ENCODE measurements at places on chromosomes 3 and 15. TPM values are rescaled to one million over a fixed set of nuclear protein-coding genes. Genes with fewer than 3 reads are reported as not detected.

DNA sequence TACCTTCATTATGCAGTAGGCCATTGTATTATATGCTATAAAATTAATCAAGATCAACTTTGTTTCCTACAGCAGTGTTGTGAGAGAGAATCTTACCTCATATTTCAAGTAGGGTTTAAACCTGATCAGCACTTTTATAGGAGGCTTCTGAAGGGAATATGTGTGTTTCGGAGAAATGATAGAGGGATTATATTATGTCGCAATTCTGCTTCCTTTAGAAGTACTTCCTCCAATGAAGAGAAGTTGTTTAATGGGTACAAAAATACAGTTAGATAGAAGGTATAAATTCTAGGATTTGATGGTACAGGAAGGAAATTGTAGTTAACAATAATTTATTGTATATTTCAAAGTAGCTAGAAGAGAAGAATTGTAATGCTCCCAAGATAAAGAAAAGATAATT, 54.9 kb downstream of the NSUN3 start:
- DNase-seq: no peak

GRCh38 chr3:68931406-68932149, 769 bp downstream of the TAFA4 start:
- DNase-seq: no peak

GRCh38 chr3:87541723-87542122, 265.3 kb upstream of the POU1F1 start:
- DNase-seq: no peak

DNA sequence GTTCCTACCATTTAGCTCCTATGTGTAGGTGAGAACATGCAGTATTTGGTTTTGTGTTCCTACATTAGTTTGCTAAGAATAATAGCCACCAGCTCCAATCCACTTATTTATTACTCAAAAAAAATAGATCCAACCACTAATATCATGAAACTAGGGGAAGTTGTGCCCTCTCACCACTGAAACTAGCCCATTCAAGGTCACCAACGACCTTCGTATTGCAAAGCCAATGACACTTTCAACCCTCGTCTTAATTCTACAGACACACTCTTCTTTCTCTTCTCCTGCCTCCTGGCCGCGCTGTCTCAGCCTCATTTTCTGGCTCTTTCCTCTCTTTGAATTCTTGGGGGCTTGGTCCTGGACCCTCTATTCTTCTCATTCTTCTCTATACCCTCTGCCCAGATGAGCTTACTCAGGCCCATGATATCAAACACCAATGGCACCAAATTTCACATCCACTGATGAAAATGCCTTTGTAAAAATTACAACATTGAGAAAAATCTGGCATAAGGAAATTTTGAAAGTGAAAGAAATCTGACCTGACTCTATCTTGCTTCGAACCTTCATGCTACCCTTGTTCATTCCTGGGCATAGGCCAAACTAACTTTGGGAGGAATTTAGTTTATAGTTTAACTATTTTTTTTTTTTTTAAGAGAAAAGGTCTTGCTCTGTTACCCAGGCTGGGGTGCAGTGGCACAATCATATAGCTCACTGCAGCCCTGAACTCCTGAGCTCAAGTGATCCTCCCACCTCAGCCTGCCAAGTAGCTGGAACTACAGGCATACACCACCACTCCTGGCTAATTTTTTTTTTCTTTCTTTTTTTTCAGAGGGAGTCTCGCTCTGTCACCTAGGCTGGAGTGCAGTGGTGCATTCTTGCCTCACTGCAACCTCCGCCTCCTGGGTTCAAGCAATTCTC, 25.4 kb upstream of the LIMD1 start:
- DNase-seq: no peak

DNA sequence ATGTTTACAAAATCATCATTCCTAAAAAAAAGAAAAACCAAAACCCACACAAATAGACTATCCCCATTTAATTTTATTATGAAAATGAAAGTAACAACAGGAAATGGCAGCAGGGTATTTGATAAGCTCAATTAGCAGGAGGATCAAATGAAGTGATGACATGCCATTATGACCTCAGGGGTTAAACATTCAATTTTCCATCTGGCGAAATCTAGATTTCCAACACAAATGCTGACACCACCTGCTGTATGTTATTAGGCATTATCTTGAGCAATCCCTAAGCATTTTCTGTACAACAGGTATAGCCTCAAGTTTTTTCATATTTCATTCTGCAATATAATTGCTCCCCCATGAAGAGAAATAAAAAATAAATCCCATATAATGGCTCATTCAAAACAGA, 57.1 kb downstream of the SHQ1 start:
- no peak for DNase-seq

- no peak for DNase-seq
Observed at GRCh38 chr3:8765528-8765927, 3.9 kb downstream of the OXTR start.

DNA sequence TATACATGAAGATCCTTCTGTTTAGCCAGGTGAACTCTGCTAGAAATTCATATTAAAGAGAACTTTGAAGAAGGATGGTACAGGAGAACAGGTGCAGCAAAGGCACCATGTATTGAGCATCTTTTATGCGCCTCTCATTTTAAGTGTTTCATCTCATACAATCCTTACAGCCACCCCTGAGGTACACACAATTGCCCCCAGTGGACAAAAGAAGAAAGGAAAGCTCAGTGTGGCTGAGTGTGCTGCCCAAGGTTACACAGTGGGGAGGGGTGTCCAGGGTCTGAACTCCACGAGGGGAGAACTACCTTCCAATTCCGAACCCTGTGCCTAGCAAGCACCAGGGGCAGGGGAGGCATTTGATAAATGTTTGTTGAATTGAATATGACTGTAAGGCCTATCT, 98.6 kb downstream of the MECOM start:
- no peak for DNase-seq

DNA sequence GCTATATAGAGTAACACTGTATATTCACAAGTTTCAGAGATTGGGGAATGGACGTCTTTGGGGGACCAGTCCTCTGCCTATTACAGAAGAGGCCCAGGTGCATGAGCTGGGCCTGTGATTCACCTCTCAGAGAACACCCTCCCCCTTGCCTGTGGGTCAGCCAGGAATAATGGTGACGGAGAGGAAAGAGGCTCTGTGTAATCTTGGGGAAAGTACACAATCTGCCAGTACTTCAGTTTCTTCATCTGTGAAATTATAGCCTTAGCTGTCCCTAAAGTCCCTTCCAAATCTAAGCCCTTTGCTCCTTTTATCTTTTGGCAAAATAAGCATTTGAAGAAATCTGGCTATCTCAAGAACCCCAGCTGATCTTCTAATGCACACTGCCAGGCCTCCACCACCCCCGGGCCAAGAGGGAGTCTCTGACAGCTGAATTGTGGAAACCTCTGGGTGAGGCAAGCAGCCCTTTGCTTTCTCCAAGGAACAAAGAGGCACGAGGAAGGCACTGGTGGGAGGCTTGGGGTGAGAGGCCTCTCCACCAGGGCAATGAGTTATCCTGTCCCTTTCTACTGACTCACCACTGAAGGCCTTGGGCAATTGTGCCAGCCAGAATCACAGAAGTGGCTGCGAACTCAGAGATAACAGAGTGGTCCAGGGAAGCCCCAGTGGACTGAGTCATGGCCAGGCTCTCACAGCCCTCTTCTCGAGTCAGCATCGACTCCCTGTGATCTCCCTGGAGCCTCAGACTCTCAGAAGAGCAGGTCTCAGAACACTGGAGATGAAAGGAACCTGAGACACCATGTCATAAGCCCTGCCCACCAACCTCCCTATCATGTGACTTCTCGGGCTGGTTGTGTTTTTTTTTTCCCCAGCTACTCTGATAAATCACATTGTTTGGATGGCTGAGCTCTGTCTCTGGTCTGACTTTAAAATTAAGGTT, 31.8 kb downstream of the CCNL1 start:
- peak; percentile 58 for DNase-seq

GRCh38 chr15:96362755-96363651, 32.5 kb downstream of the NR2F2 start:
- no peak for DNase-seq

DNA sequence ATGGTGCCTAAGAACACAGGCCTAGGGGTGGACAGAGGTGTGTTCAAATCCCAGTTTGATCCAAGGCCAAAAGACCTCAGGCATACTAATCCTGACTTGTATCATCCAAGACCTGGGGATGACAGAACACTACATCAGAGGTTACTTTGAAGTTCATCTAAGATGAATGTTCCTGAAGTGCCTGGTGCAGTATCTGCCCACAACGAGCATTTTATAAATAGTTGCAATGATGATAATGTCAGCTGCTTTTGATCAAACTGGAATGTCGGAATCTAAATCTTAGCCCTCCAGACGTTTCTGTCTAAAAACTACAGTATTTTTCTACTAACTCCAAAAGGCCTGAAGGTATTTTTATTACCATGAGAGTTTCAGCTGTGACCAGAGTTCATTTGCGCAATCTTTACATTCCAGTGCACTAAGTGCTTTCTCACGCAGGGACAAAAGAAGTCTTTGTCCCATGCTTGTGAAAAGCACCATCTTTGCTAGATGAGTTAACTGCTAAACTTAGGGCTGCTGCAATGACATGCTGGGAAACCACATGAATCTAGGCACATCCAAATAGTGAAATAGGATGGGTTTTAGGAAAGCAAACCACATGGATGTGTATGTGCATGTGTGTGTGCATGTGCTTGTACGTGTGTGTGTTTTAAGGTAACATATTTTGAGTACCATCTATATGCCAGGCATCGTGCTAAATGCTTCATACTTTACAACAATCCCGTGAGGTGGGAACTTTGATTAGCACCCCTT, 18.1 kb downstream of the ANXA2 start:
- DNase-seq: no peak

- no peak for DNase-seq
Observed at GRCh38 chr15:64623347-64623996, 151.9 kb downstream of the RBPMS2 start.

- DNase-seq: no peak
Observed at GRCh38 chr3:184180165-184180564, 5.5 kb downstream of the AP2M1 start.

GRCh38 chr3:170356596-170357175, 829 bp upstream of the SKIL start:
- DNase-seq: peak; percentile 89

DNA sequence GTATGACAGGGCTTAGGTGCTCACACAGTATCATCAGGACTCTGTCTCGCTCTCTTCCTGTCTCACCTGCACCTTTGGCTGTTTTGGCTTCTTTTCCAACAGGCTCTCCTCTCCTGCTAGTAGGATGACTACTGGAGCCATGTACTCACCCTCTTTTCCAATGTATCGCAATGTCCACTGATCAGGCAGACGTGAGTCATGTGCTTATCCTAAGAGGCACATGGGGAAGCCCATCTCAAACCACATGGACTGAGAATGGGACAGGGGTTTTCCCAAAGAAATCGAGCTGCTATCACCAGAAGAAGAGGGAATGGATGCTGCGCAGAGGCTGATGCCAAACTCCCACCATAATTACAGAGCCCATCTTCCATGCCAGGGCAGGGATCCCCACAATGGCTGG, 180.6 kb downstream of the IL5RA start:
- DNase-seq: no peak

GRCh38 chr3:52509753-52510328, 14.7 kb downstream of the STAB1 start:
- DNase-seq: no peak

GRCh38 chr3:157632075-157632474, 128.9 kb upstream of the VEPH1 start:
- DNase-seq: no peak

DNA sequence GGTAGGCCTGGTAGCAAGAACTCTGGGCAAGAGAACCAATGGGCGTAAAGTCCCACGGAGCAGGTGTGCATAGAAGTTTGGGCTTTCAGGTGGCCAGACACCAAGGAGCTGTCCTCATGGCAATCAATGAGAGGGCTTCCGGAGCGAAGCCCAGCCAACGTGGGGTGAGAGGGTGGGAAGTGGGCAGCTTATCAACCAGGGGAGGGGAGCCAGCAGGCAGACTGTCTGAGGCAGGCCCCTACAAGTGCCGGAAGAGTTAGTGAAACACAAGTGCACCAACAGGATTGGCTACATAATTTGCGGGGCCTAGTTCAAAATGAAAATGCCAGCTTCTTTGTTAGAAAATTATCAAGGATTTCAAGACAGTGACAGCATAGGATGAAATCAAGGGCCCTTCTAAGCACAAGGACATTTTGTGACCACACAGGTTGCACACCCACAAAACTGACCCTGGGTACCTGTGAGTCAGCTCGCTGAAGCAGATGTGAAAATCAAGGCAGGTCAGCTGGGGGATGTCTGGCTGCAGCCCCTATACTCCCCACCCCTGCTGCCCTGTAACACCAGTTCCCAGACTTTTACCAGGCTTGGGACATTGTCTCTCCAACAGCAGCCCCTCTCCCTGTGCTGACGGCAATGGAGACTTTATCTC, 102.1 kb upstream of the ETV5 start:
- no peak for DNase-seq

- no peak for DNase-seq
Observed at GRCh38 chr3:101009386-101009785, 16.2 kb upstream of the ABI3BP start.

GRCh38 chr3:128278130-128278529, 124.8 kb downstream of the EEFSEC start:
- no peak for DNase-seq

GRCh38 chr15:72591361-72591760, 63.1 kb upstream of the GOLGA6B start:
- no peak for DNase-seq

GRCh38 chr15:64246364-64247189, 83.8 kb upstream of the PPIB start:
- no peak for DNase-seq

GRCh38 chr15:66677336-66677735, 24.7 kb upstream of the SMAD6 start:
- DNase-seq: no peak

DNA sequence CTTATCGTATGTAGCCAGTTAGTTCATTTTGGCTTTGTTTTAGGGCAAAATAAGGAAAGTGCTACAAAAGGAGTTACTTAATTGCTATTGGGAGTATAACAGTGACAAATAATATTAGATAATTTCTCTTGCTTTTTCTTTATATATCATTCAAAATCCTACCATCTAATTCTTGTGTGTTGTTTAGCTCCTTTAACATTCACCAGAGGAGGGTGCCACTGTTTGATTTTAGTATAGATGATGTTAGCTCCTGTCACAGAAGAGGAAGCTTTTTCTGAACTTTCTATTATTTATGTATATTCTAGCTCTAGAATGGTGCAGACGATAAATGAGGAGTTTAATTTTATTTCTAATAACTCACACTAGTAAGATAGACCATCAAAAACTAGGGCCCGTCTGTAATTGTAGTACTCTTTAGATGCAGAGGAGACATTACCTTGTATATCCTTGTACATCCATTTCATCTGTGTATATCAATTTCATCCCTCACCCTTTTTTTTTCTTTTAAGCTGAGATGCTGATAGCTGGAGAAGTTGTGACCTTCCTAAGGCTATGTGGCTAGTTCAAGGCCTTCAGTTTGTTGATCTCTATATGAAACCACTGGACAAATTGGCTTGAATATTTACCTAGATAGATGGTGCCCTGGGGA, 3.0 kb downstream of the PPM1L start:
- no peak for DNase-seq

GRCh38 chr15:100060276-100060926, 281.4 kb downstream of the ADAMTS17 start:
- no peak for DNase-seq

The ADAMTS17 gene
- total RNA-seq: 4.4 TPM

The MORC1 gene
- not detected for total RNA-seq

The GOLGA6D gene
- total RNA-seq: not detected

The SLC9C1 gene
- total RNA-seq: 0.10 TPM

The DUOX1 gene
- 0.46 TPM for total RNA-seq

The CORO2B gene
- 3.0 TPM for total RNA-seq

The DTWD1 gene
- total RNA-seq: 14.6 TPM

The IQCH gene
- 0.90 TPM for total RNA-seq
